ENCODE measurements at places on chromosomes 16 and 17.

- ATAC-seq: no peak
Observed at GRCh38 chr16:49789616-49790015, 66.3 kb downstream of the ZNF423 start.

GRCh38 chr17:48244121-48244711, 136.7 kb downstream of the SNX11 start:
- ATAC-seq: no peak

- ATAC-seq: no peak
Observed at GRCh38 chr17:6388416-6388815, 46.5 kb downstream of the AIPL1 start.

DNA sequence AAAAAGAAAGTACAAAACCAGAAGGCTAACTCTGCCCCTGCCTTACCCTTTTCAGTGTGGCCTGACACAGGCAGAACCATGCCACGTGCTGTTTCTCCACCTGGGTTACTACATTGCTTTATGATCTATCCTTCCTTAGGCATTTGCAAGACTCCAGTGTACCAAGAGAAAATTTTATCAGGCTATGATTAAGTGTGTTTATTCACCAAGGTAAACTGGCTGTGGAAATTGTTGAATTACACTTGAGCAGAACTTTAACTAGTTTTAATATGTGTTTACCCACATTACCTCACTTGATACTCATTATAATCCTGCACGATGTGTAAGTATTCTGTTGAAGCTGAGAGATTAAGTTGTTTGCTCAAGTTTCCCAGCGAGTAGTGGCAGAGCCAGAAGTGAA, 129.7 kb upstream of the MYOCD start:
- no peak for ATAC-seq

- no peak for ATAC-seq
Observed at GRCh38 chr16:23480257-23480656, 27.3 kb upstream of the COG7 start.

DNA sequence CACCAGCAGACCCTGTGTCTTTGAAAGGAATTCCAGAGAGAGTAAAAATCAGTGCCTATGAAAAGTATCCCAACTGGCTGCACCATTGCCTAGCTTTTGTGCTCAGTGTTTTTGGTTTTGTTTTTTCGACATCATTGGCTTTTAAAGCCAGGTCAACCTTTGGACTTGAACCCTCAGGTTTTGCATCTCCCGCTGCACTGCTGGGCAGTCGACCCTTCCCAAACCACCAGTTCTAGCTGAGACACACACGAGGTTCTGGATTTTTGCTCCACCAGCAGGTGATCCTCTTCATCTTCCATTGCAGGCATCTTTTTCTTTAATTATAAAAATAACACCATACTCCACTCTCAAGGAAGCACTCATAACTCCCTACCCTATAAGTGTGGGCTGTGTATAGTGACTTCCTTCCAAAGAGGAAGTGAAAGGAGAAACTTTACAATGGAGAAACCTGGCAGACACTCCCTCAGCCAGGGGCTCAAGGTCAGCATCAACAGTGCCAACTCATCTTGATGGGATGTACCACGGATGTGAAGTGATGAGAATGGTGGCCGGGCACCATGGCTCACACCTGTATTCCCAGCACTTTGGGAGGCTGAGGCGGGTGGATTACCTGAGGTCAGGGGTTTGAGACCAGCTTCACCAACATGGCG, 57.8 kb downstream of the BMERB1 start:
- no peak for ATAC-seq

GRCh38 chr16:84907575-84907974, 87.8 kb downstream of the CRISPLD2 start:
- no peak for ATAC-seq

GRCh38 chr16:19929062-19929511, 44.4 kb upstream of the GPRC5B start:
- no peak for ATAC-seq

DNA sequence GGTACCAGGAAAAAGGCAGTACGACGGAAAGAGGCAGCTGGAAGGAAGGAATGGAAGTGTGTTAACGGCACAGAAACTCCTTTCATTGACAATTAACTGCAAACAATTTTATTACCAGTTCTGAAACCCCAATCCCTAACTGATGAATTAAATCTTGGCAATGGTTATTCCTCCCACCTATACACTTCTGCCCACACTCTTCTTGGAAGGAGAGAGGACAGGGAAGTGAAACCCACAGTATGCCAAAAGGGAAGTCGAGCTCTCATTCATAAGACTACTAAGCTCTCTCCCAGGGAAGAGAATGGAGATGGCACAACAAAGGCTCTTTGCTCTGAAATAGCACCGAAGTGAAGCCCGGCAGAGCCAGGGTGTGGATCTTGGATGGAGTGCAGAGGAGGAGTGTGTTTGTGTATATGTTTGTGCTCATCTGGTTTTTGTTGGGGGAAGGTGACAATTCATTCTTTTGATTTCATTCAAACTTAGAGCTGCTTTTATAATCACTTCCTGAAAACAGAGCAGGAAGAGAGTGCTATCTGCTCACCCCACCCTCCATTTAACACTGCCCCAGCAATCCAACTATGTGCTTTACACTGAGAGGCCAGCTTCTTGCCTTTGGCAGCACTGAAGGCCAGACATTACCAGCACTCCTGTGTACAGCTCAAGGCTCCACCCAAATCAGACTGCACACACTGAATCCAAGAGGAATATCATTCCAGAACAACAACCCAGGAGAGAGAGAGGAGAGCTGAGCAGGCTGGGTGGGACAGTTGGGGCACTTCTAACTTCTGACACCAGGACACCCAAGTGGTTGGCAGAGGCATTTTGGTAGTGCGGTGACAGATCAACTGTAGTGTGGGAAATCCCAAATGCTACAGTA, 68.7 kb downstream of the HIC1 start:
- no peak for ATAC-seq

DNA sequence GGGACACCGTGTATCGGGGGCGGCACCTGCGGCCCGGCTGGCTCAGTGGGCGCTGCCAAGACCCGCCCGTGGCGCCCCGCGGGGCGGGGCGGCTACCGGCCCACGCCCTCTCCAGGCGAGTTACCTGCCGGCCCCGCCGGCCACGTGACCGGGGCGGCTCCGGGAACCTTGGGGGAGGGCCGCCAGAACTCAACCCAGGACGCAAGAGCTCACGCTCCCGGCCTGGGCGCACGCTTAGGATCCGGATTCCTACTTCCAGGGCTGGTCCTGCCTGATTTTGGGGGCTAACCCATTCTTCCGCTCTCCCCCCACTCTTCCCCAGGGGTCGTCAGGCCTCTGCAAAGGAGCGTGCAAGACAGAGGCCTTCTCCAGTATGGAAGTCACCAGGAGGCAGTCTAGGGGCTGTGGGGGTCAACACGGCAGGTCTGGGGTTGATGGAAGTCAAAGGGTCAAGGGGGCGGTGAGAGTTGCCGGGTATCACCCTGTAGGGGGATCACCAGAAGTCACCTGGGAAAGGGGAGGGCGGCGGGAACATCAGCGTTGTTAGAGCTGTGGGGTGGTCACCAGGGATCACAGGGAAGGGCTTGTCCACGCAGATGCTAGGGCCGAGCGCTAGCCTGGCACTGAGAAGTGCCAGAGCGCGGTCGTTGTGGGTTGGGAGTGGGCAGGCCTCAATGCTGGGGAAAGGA, 354 bp upstream of the ESRP2 start:
- ATAC-seq: no peak

GRCh38 chr16:83554096-83554495, 253.7 kb upstream of the HSBP1 start:
- ATAC-seq: no peak

- ATAC-seq: no peak
Observed at GRCh38 chr16:62088731-62089410, 52.6 kb upstream of the CDH8 start.

GRCh38 chr17:27577884-27578717, 52.9 kb upstream of the LGALS9 start:
- ATAC-seq: no peak

- ATAC-seq: no peak
Observed at GRCh38 chr16:5845046-5845445, 747.5 kb upstream of the EEF2KMT start.

- no peak for ATAC-seq
Observed at GRCh38 chr17:22303096-22303495, 610.8 kb downstream of the KCNJ18 start.

GRCh38 chr17:42342242-42343008, 45.8 kb downstream of the STAT3 start:
- peak; percentile 88 for ATAC-seq

DNA sequence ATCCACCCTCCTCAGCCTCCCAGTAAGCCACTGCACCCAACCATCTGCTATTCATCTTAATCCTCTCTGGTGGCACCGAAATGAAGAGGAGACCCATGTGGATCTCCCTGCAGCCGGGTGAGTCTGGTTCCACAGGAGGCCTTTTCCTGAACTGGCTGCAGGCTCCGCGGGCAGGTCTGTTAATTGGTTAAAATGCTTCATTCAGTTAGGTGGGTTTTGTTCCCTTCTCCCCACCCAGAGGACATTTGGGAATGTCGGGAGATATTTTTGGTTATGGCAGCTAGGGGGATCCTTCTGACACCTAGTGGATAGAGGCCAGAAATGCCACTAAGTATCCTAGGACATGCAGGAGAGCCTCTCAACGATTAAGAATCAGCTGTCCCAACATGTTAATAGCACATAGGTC, 16.7 kb downstream of the C16orf54 start:
- ATAC-seq: no peak

- ATAC-seq: no peak
Observed at GRCh38 chr17:80921159-80921558, 70.5 kb upstream of the CHMP6 start.

DNA sequence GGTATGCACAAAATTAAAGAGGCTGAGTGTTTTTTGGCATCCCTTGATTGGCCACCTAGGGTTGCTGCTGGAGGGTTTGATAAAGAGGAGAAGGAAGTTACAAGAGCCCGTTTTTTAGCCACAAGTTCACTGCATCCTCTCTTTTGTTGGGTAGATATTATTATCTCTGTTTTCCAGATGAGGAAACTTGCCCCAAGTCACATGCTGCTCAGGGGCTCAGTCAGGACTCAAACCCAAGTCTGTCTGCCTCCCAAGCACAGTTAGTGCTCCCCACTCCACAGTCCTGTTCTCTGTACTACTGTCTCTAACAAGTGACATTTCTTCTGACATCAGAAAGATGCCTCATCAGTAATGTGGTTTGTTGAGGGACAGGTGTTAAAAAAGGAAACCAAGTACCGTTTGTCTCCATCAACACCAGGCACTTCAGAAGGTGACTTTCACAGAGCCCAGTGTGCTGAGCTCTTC, 1.4 kb downstream of the NT5M start:
- ATAC-seq: peak; percentile 78

- ATAC-seq: no peak
Observed at GRCh38 chr16:23105309-23105708, 43.9 kb downstream of the USP31 start.

GRCh38 chr17:7887482-7888183, 956 bp upstream of the CHD3 start:
- ATAC-seq: peak; percentile 75

- ATAC-seq: no peak
Observed at GRCh38 chr17:6548034-6548433, 8.3 kb downstream of the PITPNM3 start.

GRCh38 chr17:29292992-29293889, 707 bp downstream of the NUFIP2 start:
- peak; percentile 16 for ATAC-seq
